ENCODE measurements at places on chromosomes 3 and 15.
A peak's percentile ranks its signal among the peaks of the same experiment; 100 is the strongest.

DNA sequence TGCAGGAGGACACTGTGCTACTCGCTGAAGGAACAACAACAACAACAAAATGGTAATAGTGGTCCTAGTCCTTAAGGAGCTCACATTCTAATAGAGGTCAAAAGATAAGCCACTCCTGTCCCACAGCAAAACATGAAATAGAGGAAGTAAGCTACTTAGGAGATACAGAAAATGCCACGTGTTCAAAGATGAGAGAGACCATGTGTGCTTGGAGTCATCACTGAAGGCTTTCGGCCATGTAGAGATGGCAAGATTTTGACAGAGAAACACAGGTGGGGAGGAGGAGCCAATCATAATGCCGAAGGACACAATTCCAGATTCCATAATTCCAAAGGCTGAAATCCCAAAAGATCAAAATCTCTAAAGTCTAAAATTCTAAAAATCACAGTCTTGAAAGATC, 24.8 kb upstream of the RIOX2 start:
- DNase-seq = peak; percentile 21

- no peak for DNase-seq
Observed at GRCh38 chr3:77919244-77919643, 879.3 kb downstream of the ROBO2 start.

GRCh38 chr3:47578119-47578632, 489 bp downstream of the CSPG5 start:
- DNase-seq = peak; percentile 73

GRCh38 chr15:69359722-69360121, 54.4 kb upstream of the KIF23 start:
- peak; percentile 58 for DNase-seq

- DNase-seq = no peak
Observed at GRCh38 chr15:99435877-99436541, 129.8 kb upstream of the MEF2A start.

GRCh38 chr3:65888980-65889706, 149.6 kb downstream of the MAGI1 start:
- no peak for DNase-seq

Data from hematopoietic multipotent progenitor cell treated with erythropoietin and hydrocortisone succinate and interleukin-3 and kit ligand, for 4 days (in vitro differentiated cells).